ENCODE measurements at places on chromosomes 2 and 18.

GRCh38 chr2:120844070-120844738, 108.5 kb downstream of the GLI2 start:
- DNase-seq: peak; percentile 68

- no peak for DNase-seq
Observed at GRCh38 chr18:58992301-58993231, 127.9 kb downstream of the ZNF532 start.

- no peak for DNase-seq
Observed at GRCh38 chr2:98165516-98166071, 78.6 kb downstream of the VWA3B start.

GRCh38 chr2:54895730-54896129, 154.5 kb downstream of the RTN4 start:
- no peak for DNase-seq

GRCh38 chr2:80102026-80102425, 202.5 kb downstream of the LRRTM1 start:
- no peak for DNase-seq

DNA sequence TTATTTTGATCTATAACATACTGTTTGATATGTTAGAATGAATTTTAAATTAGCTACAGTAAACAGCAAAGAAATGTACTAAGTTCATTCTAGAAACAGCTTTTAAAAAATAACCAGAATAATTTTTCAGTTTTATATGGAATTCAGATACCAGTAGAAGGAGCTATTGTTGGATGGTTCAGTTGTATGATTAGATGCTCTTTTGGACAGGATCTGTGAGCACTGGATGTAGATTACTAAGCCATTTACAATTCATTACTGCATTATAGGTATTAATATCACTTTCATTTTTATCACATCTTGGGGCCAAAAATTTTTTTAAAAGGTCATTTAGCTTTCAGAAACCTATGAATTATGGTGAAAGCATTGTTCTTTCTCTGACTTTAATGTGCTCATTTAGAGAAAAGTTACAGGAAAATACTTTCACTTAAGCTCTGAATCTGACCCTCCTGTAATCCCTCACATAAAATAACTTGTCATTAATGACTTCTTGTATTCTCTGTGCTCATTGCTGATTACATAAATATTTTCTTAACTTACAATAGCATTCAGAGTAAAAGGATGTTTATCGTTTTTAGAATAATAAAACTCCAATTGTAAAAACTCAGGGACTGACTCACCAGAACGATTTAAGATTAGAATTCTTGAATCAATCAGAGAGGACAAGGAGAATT, 750.2 kb downstream of the SLC4A3 start:
- DNase-seq: no peak

DNA sequence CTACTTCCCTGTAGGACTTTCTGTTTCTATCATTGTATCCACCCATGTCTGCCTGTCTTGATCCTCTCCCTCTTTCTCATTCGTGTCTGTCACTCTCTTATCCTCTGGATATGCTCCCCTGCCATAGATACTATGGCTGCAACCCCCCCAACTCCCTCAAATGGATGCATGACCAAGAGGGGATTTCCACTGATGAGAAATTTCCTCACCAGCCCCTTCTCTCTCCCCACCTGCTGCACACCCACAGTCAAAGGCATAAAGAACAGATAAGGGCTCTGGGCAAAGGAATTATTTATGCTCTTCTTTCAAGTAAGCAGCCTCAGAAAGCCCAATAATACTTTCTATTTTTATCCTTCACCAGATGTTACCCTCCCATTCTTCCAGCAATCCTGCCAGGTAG, 121.3 kb downstream of the FOXI3 start:
- peak; percentile 35 for DNase-seq

DNA sequence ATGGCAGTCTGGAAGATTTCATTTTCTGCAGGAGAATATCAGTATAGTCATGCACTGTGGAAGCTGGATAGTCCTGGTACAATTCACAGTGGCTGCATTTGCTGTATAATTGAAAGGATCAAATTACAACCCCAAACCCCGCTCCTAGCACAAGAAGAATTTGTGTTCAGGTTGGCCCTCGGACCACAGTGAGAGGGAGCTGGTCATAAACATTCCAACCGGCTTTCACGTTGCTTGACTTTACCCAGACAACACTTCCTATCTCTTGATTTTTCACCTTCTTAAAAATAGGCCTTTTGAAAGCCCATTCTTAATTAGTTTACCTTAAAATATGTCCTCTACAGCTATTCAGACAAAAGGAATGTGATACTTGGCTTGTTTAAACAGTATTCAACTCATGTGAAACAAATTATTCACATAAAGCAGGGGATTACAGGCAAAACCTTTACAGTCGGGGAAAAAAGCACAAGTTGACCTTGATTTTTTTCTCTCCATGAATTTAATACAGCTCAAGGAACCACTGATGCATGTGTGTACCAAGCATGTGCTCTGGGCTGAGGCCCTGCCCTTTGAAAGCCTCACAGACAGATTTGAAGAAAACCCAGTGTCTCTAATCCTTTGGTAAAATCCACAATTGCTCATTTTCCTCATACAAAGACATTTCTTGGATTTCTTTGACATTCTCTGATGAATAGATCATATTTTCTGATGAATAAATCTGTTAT, 143.0 kb upstream of the SOX11 start:
- DNase-seq: no peak

- DNase-seq: no peak
Observed at GRCh38 chr18:11119959-11120587, 29.3 kb downstream of the PIEZO2 start.

DNA sequence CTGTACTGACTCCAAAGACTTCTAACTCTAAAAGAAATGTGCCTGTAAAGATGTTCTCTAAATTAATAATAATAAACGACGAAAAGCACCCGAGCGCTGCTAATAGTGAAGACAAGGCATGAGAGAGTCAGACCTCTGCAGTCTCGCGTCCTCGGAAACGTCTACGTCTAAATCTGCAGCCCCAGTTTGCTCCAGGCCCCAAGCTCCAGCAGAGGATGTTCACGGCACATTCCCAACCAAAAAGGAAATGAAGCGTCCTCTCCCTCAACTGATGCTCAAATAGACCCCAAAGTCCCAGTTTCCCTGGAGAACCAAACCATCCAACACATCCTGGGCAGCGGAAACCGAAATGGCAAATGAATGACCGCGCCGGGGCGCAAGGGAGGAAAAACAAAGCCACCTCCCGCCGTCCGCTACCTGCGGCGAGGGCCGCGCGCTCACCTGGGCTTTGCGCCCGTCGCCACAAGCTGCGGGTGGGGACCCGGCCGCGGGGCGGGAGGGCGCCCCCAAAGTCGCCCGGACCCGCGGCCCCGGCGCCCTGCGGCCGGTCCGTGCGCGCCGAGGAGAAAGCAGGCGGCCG, 47.1 kb upstream of the CCDC150 start:
- peak; percentile 72 for DNase-seq

- no peak for DNase-seq
Observed at GRCh38 chr2:173649527-173650219, 295.0 kb downstream of the CDCA7 start.

DNA sequence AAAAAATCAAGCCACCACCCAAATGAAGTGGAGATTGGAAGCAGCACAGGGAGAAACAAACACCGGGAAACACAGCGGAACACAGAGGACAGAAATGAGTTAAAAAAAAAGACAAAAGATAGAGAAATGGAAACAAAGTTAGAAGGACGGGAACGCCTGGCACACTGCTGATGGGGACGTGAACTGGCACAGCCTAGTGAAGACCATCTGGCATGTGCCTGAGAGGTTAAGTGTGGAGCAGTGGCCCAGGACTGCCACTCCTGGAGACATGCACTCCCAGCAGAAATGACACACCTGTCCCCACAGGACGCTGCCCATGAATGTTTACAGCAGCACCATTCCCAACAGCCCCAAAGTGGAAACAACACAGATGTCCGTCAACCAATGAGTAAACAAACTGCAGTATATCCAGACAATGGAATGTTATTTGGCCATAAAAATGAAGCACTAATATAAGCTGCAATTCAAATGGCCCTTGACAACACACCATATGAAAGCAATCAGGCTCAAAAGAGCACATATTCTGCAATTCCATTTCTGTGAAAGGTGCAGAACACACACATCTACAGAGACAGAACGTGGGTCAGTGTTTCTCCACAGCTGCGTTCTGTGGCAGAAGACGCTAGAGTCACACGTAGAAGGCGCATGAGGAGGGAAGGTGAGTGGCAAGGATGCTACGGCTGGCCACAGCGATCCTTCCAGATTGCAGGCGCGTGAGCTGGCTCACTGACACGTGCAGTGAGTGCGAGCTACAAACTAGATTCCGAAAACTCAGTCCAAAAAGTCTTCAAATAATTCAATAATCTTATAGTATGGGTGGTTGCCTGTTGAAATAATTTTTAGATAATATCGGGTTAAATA, 24.6 kb downstream of the THAP4 start:
- no peak for DNase-seq

DNA sequence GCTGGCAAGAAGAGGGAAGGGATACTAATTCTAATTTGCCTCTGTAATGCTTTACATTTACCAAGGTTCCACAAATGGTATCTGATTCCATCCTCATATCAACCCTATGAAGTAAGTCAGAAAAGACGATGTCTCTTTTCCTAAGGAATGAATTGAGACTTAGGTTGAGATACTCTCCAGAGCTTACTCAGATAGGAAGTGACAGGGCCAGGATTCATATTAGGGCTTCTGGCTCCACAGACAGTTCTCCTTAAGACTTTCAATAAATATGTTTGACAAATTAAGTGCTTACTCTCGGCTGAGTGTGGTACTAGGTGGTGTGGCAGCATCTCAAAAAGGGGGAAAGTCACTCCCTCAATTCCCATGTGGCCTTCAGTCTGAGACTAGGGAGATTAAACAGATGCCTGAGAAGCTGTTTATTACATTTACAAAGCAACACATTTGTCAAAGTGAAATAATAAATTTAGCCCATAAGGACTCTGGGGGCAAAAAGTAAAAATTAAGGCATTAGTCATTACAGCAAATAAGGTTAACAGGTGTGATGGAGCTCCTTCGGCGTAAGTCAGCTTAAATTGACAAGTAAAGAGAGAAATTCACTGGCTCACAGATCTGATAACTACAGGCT, 14.2 kb downstream of the CDK15 start:
- DNase-seq: peak; percentile 66

DNA sequence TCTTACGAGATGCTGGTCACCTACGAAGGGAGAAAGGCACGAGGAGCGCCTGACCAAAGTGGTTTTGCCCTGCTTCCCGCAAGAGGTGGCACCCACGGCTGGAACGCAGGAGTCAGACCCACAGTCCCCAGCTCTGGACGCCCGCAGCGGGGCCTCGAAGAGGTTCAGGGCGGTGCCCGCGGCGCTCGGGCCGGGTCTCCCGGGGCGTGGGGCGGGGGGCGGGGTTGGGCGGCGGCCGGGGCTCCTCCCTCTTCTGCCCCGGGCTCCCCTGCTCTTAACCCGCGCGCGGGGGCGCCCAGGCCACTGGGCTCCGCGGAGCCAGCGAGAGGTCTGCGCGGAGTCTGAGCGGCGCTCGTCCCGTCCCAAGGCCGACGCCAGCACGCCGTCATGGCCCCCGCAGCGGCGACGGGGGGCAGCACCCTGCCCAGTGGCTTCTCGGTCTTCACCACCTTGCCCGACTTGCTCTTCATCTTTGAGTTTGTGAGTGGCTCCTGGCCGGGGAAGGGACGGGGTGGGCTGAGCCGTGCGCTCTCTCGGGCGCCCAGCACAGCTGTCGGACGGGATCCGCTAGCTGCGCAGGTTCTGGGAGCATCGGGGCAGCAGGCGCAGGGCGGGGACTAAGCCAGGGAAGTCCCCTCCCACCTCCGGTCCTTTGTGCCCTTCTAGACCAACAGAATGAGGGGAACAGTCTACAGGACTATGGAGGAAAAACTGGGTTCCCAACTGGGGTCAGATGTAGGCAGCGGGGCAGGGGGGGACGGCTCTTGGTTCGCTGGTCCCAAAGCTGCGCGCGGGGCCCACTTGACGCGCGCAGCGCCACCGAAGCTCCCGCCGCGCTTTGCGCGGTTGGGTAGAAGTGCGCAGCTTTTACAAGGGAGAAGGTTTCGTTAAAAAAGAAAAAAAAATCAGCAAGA, at the start of gene MAL:
Gene MAL, plus strand, starts transcription at position 303 of the 914 bp plus-strand sequence. Its CDS starts 85 bp downstream, at position 388.
- DNase-seq: peak; percentile 64

GRCh38 chr2:217842017-217842416, 160.8 kb downstream of the TNS1 start:
- no peak for DNase-seq

- DNase-seq: no peak
Observed at GRCh38 chr2:88423733-88424132, 28.8 kb downstream of the FOXI3 start.

DNA sequence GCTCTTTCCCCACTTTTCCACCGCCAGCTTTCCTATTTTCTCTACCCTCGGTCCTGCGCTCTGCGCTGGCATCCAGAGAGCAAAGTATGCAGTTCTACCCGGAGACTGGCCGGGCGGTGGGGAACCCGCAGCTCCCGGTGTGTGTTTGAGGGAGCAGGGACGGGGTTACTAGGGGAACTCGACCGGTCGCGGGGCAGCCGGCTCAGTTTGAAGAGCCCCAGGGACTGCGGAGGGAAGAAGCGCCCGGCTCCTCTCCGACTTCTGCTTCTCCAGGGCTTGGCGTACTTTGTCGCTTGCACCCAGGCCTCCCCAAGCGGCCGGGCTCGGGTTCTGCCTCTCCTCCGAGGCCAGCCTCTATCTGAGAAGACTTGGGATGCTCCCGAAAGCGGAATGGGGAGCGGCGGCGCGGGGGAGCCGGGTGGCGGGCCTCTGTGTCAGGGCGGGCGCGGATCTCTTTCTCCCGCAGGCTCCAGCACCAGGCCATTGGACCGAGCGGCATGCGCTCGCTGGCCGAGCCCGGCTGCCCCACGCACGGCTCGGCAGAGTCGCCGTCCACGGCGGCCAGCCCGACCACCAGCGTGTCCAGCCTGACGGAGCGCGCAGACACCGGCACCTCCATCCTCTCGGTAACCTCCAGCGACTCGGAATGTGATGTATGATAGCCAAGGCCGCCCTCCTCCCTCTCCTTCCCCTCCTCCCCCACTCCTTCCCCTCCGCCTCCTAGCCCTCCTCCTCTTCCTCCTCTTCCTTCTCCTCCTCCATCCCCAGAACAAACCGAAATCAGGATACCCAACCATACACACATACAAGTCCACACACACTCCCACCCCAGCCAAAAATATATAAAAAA, 2.8 kb downstream of the SIX3 start:
- peak; percentile 66 for DNase-seq

DNA sequence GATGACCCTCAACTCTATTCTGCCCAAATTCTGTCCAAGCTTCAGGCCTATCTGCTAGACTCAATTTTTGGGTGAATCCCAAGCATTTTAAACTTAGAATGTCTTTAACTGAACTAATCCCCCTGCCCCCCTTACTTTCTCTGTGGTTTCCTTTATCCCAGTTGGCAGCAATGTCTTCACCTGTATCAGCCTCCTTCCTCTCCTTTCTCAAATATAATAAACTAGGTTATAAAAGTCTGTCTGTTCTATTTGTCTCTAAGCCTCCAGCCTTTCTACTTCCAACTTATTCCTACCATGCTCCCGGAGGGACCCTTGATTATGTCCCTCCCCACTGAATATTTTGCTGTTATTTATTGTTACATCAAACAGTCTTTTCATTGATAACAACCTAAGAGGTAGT, 375.5 kb upstream of the TRIB2 start:
- DNase-seq: no peak

GRCh38 chr2:160328811-160329527, 128.9 kb upstream of the ITGB6 start:
- DNase-seq: no peak
